ENCODE measurements at places on chromosomes 1 and 21. TPM values are rescaled to one million over a fixed set of nuclear protein-coding genes. Genes with fewer than 3 reads are reported as not detected.
A peak's percentile ranks its signal among the peaks of the same experiment; 100 is the strongest.

ADAMTS4 gene
- 12.3 TPM for total RNA-seq

GRCh38 chr1:113505357-113505756 lies 115.0 kb downstream of the MAGI3 start:
- no peak for DNase-seq

- DNase-seq, result no peak
These were observed 403.6 kb upstream of the PBX1 start for GRCh38 chr1:164155347-164155746.

DNA sequence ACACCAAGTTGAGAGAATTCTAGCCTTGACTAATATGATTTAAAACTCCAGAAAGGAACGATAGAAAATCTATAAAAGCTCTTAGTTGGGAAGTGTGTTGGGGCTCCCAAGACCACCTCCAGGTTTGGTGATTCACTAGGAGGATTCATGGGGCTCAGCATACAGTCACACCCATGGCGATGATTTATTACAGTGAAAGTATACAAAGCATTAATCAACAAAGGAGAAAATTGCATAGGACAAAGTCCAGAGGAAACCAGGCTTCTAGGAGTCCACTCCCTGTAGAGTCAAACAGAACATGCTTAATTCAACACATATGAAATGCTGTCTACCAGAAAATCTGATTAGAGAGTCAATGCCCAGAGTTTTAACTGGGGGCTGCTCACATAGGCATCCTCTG lies 4.8 kb downstream of the CDCA8 start:
- no peak for DNase-seq

DNA sequence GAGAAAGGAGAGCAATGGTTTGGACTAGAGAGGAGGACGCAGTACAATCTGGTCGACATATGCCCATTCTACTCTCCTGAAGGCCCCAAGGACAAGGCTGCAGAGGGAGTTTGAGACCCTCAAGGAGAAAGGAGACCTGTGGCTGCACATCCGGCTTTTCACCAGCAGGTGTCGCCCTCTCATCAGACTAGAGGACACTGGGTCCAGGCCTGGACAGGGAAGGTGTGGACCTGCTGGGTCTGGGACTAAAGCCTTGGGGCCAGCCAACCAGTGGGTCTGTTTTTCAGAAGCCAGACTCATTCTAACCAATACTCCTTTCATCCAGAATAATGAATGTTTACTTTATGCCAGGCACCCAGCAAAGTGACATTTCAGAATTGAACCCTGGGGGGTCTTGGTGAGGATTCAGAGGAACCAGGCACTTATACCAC lies 5.0 kb downstream of the SRARP start:
- DNase-seq, result peak; percentile 93

Measured in glutamatergic neuron (in vitro differentiated cells).